ENCODE measurements at places on chromosomes 6 and 20. TPM values are rescaled to one million over a fixed set of nuclear protein-coding genes. Genes with fewer than 3 reads are reported as not detected.

- no peak overlapping the region for H3K4me3 ChIP-seq
- DNase-seq: no peak
- H3K36me3 ChIP-seq: no peaks in the 10 kb centered on the region
These were observed 14.9 kb upstream of the ZFAND3 start for GRCh38 chr6:37804586-37804985.

- no peak overlapping the region for H3K4me3 ChIP-seq
- DNase-seq: no peak
- H3K27ac ChIP-seq: no peak overlapping the region
- no peaks in the 10 kb centered on the region for H3K36me3 ChIP-seq
- H3K27me3 ChIP-seq: no peaks in the 10 kb centered on the region
These were observed 403.6 kb downstream of the PLCB1 start for GRCh38 chr20:8535403-8536261.

Gene ZNF292
- total RNA-seq: 30.3 TPM

Gene RAB44
- total RNA-seq: 0.26 TPM

- peaks cover 8% of the 10 kb centered on the region for H3K4me1 ChIP-seq
- no peaks in the 10 kb centered on the region for H3K27me3 ChIP-seq
- H3K4me3 ChIP-seq: no peak overlapping the region
- DNase-seq: no peak
These were observed 392.9 kb downstream of the GJA1 start for GRCh38 chr6:121828146-121828886.

DNA sequence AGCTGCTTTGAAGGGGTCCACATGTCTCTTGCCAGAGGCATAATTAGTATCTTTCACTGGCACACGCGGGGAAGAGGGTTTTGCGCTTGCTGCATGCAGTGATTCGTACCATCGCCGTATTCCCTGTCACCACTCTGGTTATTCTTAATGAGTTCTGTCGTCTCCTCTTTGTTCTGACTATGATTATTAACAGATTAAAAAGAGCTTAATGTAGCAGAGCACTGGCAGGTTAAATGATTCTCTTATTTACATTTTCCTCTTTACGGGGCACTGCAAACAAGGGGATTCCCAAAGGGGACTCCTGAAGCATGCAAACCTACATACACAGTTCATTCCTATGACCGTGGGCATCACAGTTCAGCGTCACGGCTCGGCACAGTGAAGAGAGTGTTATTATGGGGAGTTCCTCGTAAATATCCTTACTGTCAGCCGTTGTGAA lies 204.8 kb downstream of the DTNBP1 start:
- no peak overlapping the region for H3K4me3 ChIP-seq
- H3K27ac ChIP-seq: no peak overlapping the region
- no peaks in the 10 kb centered on the region for H3K27me3 ChIP-seq

GRCh38 chr6:52671676-52672075 lies 763 bp downstream of the TMEM14A start:
- H3K36me3 ChIP-seq: no peaks in the 10 kb centered on the region
- no peak for DNase-seq
- peaks cover 40% of the 10 kb centered on the region for H3K4me1 ChIP-seq
- no peaks in the 10 kb centered on the region for H3K27me3 ChIP-seq
- no peak overlapping the region for H3K27ac ChIP-seq
- peak overlapping the region; percentile 27 for H3K4me3 ChIP-seq

DNA sequence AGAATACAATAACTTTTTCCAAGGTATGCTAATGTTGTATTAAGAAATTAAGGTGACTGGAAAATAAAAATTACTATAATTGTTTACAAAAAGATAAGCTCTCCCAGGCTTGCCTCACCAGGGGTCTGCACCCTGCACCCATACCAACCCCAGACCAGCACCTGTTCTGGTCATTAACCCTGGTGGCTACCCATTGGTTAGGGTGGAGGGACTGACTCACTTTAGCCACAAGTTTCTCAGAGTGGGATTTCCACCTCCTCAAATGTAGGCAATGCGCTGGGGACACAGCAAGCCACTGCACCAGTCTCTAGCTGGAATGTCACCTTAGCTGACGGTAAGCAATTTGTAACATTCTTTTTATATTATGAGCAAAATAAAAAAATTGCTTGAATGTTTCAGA lies 83.1 kb downstream of the BFSP1 start:
- H3K4me3 ChIP-seq: no peak overlapping the region
- no peak overlapping the region for H3K27ac ChIP-seq
- no peaks in the 10 kb centered on the region for H3K27me3 ChIP-seq
- H3K36me3 ChIP-seq: no peaks in the 10 kb centered on the region

Gene TREML2
- not detected for total RNA-seq

Gene PROKR2
- total RNA-seq: not detected

- DNase-seq: no peak
- peaks cover 2% of the 10 kb centered on the region for H3K36me3 ChIP-seq
- no peaks in the 10 kb centered on the region for H3K27me3 ChIP-seq
These were observed 42.4 kb upstream of the GNRH2 start for GRCh38 chr20:3000852-3001523.

Gene HTR1B
- not detected for total RNA-seq

DNA sequence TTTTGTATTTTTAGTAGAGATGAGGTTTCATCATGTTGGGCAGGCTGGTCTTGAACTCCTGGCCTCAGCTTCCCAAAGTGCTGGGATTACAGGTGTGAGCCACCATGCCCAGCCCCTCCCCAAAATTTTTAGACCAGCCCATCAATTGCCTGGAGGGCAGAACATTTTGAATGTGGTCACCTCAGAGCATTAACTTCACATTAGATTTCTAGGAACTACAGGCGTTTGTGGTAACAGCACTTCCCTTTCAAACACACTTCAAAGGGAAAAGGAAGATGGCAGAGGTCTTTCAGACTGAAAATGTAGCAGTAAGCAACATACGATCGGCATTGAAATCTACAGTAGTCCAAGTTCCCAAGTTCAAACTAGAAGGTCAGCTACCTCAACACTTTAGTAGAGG lies 12.3 kb upstream of the SLA2 start:
- no peaks in the 10 kb centered on the region for H3K27me3 ChIP-seq
- DNase-seq: no peak
- H3K27ac ChIP-seq: no peak overlapping the region
- no peak overlapping the region for H3K4me3 ChIP-seq
- peaks cover 4% of the 10 kb centered on the region for H3K36me3 ChIP-seq

DNA sequence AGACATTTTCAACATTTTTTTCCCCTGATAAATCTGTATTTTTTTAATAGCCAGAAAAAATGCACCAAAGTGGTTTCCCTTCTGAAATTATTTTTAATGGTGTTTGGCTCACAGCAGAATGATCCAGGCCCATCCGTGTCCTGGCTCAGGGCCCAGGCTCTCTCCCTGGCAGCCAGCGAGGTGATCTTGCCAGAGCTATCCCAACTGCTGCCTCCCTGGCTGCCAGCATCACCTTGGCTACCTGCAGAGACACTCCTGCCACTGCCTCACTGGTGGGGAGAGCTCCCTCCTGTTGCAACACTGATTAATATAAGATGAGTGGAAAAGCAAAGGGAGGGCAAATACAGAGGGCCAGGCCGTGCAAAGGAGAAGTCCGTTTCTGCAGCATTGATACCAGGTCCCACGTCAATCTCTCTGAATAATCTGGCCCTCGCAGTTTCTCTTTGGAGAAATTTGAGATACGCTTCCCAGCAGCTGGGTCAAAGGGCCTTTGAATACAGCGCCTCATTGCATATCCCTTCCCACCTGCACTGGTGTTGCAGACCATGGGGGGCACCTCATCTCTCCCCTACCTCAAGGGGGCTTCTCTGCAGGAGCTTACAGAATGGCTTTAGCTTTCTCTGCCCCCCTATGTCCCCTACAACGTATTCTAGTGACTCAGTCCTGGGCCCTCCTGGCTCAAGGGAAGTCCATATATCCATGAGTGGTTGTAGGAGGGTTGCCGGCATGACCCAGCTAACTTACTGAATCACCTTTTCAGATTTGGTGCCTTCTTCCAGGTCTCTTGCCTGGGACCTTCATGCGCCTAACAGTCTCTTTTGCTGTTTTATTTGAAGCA lies 12.8 kb upstream of the DSTN start:
- peaks cover 35% of the 10 kb centered on the region for H3K4me1 ChIP-seq
- H3K27ac ChIP-seq: peak overlapping the region; percentile 96
- peak; percentile 86 for DNase-seq
- H3K36me3 ChIP-seq: no peaks in the 10 kb centered on the region

Gene GTF2H4
- 27.2 TPM for total RNA-seq

DNA sequence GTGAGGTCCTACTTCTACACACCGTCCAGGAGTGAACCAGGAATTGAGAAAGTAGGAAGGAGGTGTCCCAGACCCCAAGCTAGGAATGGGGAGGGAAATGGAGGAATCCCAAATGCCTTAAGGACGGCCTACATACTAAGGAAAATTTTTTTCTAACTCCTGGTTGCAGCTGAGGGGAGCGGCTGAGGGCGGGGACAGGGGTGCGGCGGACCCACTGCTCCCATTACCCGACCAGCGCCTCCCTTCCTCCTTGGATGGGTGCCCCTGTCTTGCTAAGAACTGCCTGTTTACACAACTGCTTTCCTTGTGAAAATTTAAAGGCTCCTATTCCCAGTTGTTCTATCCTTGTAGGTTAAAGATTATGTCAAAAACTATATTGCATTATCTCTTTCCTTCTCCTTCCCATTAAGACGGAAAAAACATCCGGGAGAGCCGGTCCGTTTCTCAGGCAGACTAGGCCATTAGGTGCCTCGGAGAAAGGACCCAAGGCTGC lies 699 bp upstream of the HSPA1B start:
- no peaks in the 10 kb centered on the region for H3K36me3 ChIP-seq
- peaks cover 58% of the 10 kb centered on the region for H3K4me1 ChIP-seq
- DNase-seq: peak; percentile 91
- H3K4me3 ChIP-seq: no peak overlapping the region

Gene PNPLA1
- total RNA-seq: not detected

All from body of pancreas (tissue), 4 donors.